ENCODE measurements at places on chromosomes 16 and 17.

DNA sequence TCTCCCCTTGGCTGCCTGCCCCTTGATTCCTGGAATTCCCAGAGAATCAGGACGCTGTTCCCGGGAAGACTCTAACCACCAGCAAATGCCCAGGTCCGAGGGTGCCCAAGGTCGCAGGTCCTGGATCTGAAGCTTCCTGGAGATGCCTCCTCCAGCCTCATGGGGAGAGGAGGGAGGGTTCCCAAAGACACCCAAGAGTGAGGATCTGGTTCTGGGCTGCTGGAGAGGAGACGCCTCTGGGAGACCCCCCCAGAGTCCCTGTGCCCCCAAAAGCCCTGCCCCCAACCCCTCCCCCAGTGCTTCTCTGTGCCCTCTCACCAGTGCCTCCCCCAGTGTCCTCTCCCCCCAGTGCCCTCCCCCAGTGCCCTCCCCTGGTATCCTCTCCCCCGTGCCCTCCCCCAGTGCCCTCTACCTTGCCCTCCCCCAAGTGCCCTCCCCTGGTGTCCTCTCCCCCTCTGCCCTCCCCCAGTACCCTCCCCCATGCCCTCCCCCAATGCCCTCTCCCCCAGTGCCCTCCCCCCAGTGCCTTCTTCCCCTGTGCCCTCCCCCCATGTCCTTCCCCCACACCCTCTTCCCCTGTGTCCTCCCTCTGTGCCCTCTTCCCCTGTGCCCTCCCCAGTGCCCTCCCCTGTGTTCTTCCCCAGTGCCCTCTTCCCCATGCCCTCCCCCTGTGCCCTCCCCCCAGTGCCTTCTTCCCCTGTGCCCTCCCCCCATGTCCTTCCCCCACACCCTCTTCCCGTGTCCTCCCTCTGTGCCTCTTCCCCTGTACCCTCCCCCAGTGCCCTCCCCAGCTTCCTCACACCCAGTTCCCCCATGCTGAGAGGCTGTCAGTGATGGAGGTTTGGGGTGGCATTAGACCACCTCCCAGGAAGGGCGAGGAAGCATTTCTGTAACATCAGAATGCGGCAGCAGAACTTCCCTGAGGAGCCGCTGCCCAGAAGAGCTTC lies 6.3 kb upstream of the SECTM1 start:
- no peak for DNase-seq

DNA sequence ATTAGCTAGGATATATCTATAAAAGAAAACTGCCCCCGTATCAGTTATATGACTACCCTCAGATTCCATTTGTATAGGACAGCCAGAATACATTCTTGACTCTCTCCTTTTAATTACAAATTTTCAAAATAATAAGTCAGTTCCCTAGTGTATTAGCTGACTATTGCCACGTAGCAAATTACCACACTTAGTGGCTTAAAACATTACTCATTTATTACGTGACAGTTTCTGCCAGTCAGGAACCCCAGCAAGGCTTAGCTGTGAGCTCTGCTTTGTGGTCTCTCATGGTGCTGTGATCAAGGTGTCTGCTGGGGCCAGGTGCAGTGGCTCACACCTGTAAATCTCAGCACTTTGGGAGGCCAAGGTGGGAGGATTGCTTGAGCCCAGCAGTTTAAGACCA lies 13.9 kb upstream of the SCNN1B start:
- DNase-seq = no peak

DNA sequence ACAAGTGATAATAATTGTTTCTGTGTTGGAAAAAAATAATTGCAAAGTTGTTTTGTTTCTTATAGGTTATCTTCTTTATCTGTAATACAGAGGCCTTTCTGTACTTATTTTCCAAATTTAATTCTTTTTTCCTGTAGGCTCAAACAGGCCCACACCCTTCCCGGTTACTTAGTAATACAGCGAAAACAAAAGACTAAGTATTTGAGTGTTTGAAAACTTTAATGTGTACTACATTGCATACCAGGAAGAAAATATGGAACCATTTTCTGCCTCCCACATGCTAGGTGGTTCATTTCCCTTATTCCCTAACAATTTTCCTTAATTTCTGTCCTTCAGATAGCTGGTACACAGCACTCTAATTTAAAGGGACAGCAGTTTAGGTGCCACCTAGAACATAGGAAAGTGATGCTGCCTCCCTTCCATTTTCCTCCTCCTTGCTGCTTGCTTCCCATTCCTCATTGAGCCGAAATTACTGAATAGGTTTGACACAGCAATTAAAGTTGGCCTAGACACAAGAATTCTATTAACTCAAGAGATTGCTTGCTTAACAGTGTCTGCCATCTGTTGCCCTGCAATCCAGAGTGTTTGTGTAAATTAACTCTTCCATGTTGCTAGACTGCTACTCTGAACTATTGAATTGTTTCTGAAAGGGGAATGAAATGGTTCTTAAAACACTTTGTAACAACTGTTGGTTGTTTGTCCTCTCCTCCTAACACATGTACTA lies 24.2 kb downstream of the CYB5B start:
- DNase-seq = no peak

GRCh38 chr17:83151442-83152226 lies 72.2 kb downstream of the METRNL start:
- DNase-seq = no peak

- DNase-seq = no peak
Measured at GRCh38 chr16:489606-490005, 37.9 kb upstream of the CAPN15 start.
